ENCODE measurements at places on chromosomes 3 and 15.

GRCh38 chr3:23934253-23934652 lies 10.8 kb upstream of the NR1D2 start:
- no peak for DNase-seq

GRCh38 chr3:45596290-45596791 lies 1.8 kb downstream of the LIMD1 start:
- no peak for DNase-seq

- DNase-seq: no peak
Observed at GRCh38 chr3:155912579-155913190, 42.2 kb downstream of the GMPS start.

- no peak for DNase-seq
Observed at GRCh38 chr3:55269096-55269495, 218.0 kb downstream of the WNT5A start.
